ENCODE measurements at places on chromosomes 6 and 20.

GRCh38 chr6:50278663-50279062 lies 228.9 kb upstream of the DEFB112 start:
- DNase-seq = no peak

DNA sequence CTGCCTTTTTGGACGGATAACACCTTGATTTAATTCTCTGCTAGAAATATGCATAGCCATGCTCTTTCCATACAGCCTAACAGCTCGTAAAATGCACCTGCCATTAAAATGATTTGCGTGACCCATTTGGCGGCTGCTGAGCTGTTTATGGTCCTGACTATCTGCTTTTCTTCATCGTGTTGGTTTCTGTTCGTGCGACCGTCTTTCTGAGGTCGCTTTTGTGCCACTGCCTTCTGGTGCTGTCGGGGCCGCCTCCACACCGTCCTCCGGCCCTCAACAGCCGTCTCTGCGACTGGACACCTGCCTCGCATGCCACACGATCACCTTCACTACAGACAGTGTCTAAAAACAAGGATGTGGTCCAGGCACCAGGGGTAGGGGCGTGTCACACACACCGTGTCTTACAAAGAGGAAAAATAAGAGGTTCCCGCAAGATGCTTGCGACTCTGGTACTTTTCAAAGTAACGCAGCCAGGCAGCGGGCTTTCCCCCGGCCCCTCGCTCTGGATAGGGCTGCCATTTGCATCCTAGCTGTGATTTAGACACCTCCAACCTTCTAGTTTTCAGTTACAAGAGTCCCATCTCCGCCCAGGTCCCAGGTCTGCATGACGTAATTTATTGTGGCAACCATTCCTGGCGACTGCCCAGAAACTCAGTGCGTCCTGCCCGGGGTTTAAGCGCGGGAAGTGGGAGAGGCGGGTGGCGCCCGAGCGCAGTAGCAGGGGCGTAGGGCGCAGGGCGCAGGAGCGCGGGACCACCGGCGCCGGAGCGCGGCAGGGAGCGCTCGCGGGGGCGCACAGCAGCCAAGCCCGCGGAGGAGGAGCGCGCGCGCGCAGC lies at the start of gene STMND1:
Gene STMND1 (plus strand): TSS at position 629 of the 836 bp plus-strand sequence. CDS start 208 bp downstream, outside the sequence.
- DNase-seq = no peak

DNA sequence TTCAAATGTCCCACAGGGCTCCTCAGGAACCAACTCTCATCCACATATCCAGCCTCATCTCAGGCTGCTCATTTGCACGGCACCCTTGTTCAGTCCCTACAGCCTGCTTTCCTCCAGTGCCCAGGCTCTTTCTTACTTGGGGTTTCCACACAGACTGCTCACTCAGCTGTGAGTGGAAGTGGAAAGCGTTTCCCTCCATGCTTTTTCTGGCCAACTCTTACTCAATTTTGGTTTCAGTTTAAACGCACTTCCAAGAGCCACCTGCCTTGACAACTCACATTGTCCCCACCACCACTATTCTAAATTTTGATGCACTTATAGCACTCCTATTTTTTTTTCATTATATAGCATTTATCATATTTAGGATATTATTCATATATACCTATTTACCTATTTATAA lies 367.1 kb downstream of the PKHD1 start:
- no peak for DNase-seq

DNA sequence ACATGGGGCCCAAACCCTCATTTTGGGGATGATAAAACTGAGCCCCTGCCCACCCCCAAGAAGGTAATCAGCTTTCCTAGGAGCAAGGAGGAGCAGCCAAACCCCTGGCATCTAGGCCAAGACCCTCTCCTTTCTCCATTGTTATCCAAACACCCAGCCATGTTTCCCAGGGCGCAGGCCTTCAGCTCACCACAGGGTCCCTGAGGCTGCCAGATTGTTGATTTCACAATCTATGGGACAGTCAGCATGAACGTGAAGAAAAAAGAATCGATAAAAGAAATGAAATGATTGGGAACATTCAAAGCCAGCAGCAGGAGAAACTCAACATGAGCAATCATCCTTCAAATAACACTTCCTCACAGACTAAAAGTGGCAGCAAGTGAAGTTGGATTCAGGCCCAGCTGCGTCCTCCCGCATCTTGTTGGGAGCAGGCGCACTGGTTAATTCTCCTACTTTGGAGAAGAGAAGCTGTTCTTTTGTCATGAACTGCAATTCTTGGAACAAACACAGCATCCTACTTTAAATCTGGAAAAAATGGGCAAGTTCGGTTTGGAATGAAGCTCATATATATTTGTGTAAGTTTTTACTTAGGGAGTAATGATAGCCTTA lies 241.8 kb upstream of the PRDM1 start:
- DNase-seq = no peak

DNA sequence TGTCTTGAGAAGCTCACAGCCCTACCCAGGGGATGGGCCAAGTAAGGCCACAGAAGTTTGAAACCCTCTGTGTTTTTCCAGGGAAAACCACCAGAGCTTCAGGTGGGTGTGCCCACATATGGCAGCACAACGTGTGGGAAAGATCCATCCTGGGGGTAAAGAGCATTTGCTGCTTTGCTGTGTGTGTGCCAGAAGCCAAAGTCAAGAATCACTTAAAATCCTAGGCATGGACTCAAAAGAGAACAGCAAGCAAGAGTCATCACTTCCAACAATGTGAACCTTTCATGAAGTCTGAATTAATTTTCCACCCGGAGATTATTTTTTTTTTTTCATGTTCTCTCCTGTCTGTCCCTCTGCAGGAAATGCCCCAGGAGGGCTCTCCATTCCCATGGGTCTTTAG lies 308.2 kb upstream of the SGK1 start:
- no peak for DNase-seq

DNA sequence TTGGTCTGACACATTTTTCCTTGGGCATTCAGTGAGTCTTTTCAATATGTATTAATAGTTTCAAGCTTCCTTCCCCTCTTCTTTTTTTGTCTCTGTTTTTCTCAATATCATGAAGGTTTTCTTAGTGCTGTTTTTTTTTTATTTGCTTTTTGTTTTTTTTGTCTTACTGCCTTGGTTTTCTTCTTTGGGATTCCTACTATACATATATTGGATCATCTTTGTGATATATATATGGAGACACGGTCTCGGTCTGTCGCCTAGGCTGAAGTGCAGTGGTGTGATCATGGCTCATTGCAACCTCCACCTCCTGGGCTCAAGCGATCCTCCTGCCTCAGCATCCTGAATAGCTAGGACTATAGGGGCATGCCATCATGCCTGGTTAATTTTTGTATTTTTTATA lies 43.8 kb downstream of the NCOA3 start:
- DNase-seq = no peak

GRCh38 chr6:157539900-157540752 lies 159.1 kb downstream of the ZDHHC14 start:
- DNase-seq = no peak

- no peak for DNase-seq
Observed at GRCh38 chr6:56838965-56839364, 115.9 kb upstream of the BEND6 start.
